RWPE2 (cell line): ENCODE measurements at places on chromosomes 5 and 9.

DNA sequence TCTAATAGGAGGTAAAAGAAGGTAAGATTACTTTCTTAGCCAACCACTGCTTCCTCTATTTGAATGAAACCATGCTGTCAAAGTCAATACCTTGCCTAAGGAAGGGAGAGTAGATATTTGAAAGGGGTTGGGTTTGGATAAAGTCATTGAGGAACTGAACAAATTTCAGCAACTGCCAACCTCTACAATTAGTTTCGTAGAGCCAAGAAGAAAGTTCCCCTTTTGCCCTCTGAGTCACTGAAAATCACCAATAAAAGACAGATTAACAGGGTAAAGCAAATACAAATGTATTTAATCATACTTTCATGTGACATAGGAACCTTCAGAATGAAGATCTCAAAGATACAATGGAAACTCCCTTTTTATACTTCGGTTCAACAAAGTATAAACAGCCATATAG lies 615.7 kb downstream of the GABRG2 start:
- no peaks in the 10 kb centered on the region for H3K36me3 ChIP-seq
- H3K27ac ChIP-seq, result no peak overlapping the region
- H3K4me1 ChIP-seq, result peaks cover 3% of the 10 kb centered on the region
- no peak for DNase-seq

- peak overlapping the region; percentile 78 for H3K27ac ChIP-seq
- DNase-seq, result no peak
- no peak overlapping the region for H3K4me3 ChIP-seq
- H3K36me3 ChIP-seq, result no peaks in the 10 kb centered on the region
- H3K27me3 ChIP-seq, result no peaks in the 10 kb centered on the region
- H3K4me1 ChIP-seq, result peaks cover 16% of the 10 kb centered on the region
Measured at GRCh38 chr9:91119142-91119541, 242.6 kb downstream of the AUH start.

DNA sequence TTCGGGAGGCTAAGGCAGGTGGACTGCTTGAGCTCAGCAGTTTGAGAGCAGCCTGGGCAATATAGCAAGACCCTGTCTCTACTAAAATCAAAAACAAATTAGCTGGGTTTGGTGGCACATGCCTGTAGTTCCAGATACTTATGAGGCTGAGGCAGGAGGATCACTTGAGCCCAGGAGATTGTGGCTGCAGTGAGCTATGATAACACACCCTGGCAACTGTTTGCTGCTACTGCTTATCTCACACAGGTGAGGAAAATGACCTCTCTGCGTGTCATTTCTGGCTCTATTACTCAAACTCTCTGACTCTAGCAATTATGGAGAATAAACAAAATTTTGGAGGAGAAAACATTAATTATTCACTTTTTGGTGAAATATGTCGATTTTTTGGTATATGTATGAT lies 45.3 kb upstream of the TMC1 start:
- DNase-seq, result no peak
- no peaks in the 10 kb centered on the region for H3K27me3 ChIP-seq
- no peak overlapping the region for H3K27ac ChIP-seq
- H3K4me3 ChIP-seq, result no peak overlapping the region

GRCh38 chr9:86396412-86396811 lies 42.2 kb upstream of the TUT7 start:
- H3K36me3 ChIP-seq, result no peaks in the 10 kb centered on the region
- H3K4me3 ChIP-seq, result no peak overlapping the region
- H3K27me3 ChIP-seq, result no peaks in the 10 kb centered on the region
- H3K4me1 ChIP-seq, result no peaks in the 10 kb centered on the region
- no peak for DNase-seq
- H3K27ac ChIP-seq, result no peak overlapping the region

- no peak overlapping the region for H3K27ac ChIP-seq
- no peak for DNase-seq
- no peak overlapping the region for H3K4me3 ChIP-seq
- H3K4me1 ChIP-seq, result no peaks in the 10 kb centered on the region
- no peaks in the 10 kb centered on the region for H3K27me3 ChIP-seq
Measured at GRCh38 chr9:135440620-135441019, 39.0 kb upstream of the PPP1R26 start.

- H3K4me1 ChIP-seq, result no peaks in the 10 kb centered on the region
- no peak overlapping the region for H3K27ac ChIP-seq
- no peak overlapping the region for H3K4me3 ChIP-seq
- H3K27me3 ChIP-seq, result no peaks in the 10 kb centered on the region
Measured at GRCh38 chr9:138073808-138074207, 196.2 kb downstream of the CACNA1B start.

GRCh38 chr5:61304590-61305381 lies 27.3 kb upstream of the ZSWIM6 start:
- DNase-seq, result peak; percentile 99
- peaks cover 62% of the 10 kb centered on the region for H3K4me1 ChIP-seq
- H3K36me3 ChIP-seq, result 0 out of 2 replicates have a peak, but pooled peaks cover 3% of the 10 kb centered on the region
- no peaks in the 10 kb centered on the region for H3K27me3 ChIP-seq
- peak overlapping the region; percentile 38 for H3K4me3 ChIP-seq

- H3K27me3 ChIP-seq, result no peaks in the 10 kb centered on the region
- H3K4me3 ChIP-seq, result no peak overlapping the region
- H3K4me1 ChIP-seq, result peaks cover 33% of the 10 kb centered on the region
- DNase-seq, result no peak
- peaks cover 3% of the 10 kb centered on the region; the same call in 1 of the 2 replicates for H3K36me3 ChIP-seq
Measured at GRCh38 chr5:154311362-154311761, 120.8 kb downstream of the GALNT10 start.

- no peak overlapping the region for H3K4me3 ChIP-seq
- H3K4me1 ChIP-seq, result no peaks in the 10 kb centered on the region
- no peaks in the 10 kb centered on the region for H3K27me3 ChIP-seq
- H3K27ac ChIP-seq, result no peak overlapping the region
Measured at GRCh38 chr5:55039843-55040242, 15.8 kb downstream of the GZMK start.
